ENCODE measurements at places on chromosomes 13 and 19. TPM values are rescaled to one million over a fixed set of nuclear protein-coding genes. Genes with fewer than 3 reads are reported as not detected.

The GPR12 gene
- not detected for total RNA-seq

The SGCG gene
- 0.15 TPM for total RNA-seq

- DNase-seq = peak; percentile 97
- no peaks in the 10 kb centered on the region for H3K36me3 ChIP-seq
- no peak overlapping the region for H3K27ac ChIP-seq
- H3K4me3 ChIP-seq = no peak overlapping the region
Measured at GRCh38 chr19:50607874-50608785, 31.6 kb downstream of the SYT3 start.

GRCh38 chr19:16476401-16476800, 4.6 kb upstream of the EPS15L1 start:
- no peak overlapping the region for H3K4me3 ChIP-seq
- H3K36me3 ChIP-seq = no peaks in the 10 kb centered on the region
- H3K4me1 ChIP-seq = peaks cover 3% of the 10 kb centered on the region
- no peak overlapping the region for H3K27ac ChIP-seq
- H3K27me3 ChIP-seq = no peaks in the 10 kb centered on the region

DNA sequence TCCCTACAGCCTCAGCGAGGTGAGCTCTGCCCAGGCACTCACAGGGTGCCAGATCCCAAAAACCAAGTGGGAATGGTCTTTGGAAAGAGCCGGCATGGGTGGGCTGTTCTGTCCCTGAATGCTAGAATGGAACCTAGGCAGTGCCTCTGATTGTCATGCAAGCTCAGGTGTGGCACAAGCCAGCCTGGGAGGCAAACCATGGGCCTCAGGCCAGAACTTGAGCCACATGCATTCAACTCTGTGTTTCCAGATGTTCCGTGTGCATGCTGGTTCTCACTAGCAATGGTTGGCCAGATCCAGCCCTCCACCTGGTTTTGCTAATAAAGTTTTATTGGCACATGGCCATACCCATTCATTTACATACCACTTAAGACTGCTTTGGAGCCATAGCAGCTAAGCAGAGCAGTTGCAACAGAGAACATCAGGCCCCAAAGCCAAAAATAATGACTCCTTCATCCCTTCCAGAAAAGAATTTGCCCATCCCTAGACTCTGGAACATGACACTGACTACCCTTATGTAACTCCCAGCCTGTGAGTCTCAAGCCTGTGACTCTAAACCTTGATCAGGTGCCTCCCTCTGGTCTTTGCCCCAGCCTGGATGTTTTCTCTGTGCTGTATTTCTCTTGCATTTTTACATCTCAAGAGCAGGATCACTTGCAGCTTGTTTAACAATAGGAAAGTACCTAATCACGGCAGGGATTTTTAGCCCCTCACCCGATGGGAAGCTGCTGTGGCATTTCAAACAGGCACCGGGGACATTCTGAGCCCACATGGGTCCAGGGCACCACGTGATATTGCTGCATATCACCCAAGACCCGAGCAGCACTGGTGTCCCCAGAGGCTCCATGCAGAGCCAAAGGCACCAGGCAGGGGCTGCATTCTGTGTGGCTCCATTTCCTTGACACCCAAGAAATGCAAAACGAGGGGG, 55.4 kb upstream of the USE1 start:
- H3K4me3 ChIP-seq = no peak overlapping the region
- no peaks in the 10 kb centered on the region for H3K27me3 ChIP-seq
- no peak overlapping the region for H3K27ac ChIP-seq
- peaks cover 10% of the 10 kb centered on the region for H3K36me3 ChIP-seq
- no peaks in the 10 kb centered on the region for H3K4me1 ChIP-seq
- no peak for DNase-seq

DNA sequence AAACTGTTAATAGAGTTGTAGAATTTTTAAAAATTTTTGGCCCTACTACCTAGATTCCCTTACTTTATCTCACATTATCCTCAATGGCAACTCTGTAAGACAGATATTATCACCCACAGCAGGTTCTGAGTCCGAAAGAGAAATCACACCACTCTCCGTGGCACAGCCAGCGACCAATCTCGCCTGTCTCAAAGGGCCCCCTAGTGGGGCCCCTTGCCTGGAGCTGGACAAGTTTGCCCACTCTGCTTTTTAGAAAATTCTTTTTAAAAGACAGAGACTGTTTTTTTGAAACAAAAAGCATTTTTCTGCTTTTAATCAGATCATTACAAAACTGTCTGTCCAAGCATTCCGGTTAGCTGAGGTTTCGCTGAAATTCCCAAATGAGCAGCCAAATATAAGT, 21.7 kb downstream of the PHF11 start:
- H3K4me1 ChIP-seq = no peaks in the 10 kb centered on the region
- H3K27me3 ChIP-seq = no peaks in the 10 kb centered on the region
- H3K27ac ChIP-seq = no peak overlapping the region
- no peaks in the 10 kb centered on the region for H3K36me3 ChIP-seq
- H3K4me3 ChIP-seq = no peak overlapping the region

The ZNF331 gene
- total RNA-seq = 44.2 TPM

The RAB3A gene
- 1.1 TPM for total RNA-seq

The CYSLTR2 gene
- not detected for total RNA-seq

DNA sequence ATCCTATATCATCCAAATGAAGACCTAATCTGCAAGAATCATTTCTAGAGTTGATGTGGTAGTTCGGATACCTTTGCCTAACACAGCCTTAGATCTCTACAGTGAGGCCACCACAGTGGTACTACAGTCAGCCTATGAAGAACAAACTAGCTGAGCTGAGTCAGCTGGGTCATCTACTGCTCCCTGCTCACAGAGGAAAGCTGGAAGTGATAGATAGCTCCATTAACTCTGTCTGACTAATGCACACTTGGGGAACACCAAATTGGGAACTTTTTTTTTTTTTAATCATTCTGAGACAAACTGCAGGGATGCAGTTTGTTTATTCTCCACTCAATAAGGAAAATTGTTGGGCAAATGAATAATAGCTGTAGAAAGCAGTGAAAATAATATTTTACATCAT, 1160.6 kb downstream of the PCDH9 start:
- no peaks in the 10 kb centered on the region for H3K27me3 ChIP-seq
- H3K27ac ChIP-seq = no peak overlapping the region
- no peaks in the 10 kb centered on the region for H3K4me1 ChIP-seq
- no peaks in the 10 kb centered on the region for H3K36me3 ChIP-seq
- no peak for DNase-seq
- H3K4me3 ChIP-seq = no peak overlapping the region

DNA sequence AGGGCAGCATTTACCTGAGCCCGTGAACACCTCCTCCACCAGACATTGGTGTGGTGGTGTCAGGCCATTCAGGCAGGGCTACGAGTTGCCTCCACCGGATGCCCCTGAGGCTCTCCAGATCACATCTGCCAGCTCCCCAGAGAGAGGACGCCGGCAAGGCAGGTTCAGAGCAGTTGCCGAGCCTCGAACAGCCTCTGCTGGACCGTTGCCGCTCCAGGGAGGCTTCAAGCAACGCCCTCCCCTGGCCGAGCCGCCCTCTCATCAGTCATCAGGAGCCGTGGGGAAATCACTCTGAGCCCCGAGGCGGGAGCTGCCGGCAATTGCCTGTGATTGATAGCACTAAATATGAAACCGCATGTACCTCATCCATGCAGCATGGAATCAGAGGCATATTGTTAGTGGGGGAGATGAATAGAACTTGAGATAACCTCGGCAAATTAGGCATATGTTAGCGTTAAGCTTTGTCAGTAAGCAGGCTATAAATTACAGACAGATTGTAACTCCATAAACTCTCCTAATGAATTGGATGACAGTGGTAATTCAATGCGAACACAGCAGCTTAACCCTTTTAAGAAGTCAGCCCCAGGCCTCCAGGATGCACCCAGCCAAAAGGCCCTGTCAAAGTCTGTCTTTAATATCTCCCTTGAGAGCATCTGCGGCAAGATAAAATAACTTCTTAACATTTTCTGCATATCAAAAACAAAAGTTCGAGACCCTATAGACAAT, 29.8 kb upstream of the SPACA7 start:
- H3K36me3 ChIP-seq = no peaks in the 10 kb centered on the region
- H3K27ac ChIP-seq = no peak overlapping the region
- H3K4me1 ChIP-seq = peaks cover 59% of the 10 kb centered on the region
- H3K4me3 ChIP-seq = peak overlapping the region; percentile 4

DNA sequence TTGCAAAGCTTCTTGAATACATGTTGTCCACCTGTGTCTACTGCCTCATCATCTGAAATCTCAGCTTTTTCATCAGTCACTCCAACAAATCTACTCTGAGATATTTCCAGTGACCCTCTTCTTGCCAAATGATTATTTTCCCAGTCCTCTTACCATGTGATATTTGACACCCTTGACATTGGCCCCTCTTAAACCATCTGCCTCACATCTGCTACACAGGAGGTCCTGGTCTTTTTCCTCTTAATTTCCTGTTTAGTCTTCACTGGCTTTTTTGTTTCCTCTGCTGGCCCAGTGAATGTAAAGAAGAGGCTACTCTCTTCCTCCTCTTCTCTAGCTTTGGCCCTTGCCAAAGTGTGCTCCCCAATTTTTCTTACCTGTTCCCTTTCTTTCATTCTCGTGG, 218.7 kb downstream of the DNAJC15 start:
- H3K4me3 ChIP-seq = no peak overlapping the region
- H3K36me3 ChIP-seq = no peaks in the 10 kb centered on the region
- H3K4me1 ChIP-seq = no peaks in the 10 kb centered on the region

DNA sequence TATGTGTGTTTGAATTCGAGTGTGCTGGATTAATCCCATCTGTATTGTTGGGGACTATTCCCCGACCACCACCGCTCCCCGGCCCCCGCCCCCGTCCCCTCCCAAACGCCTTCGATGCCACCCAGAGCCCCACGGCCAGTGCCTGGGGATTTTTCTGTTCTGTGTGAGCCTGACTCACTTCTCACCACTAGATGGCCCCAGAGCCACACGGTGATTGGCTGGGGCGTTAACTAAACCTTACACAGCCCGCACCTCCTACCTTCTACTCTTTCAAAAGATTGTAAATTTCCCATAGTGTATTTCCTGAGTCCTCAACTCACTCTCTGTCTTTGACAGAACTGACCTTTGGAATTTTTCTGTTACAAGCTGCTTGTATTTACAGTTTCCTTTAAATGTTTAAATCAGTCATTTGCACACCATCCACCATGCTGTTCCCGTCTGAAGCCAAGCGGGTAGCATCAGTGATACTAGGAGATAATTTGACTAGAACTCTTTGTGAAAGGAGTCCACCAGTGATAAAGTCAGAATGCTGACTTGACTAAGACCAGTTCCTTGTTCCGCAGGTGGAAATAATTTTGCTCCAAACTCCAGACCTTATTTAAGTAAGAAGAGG, 61.4 kb downstream of the RFX2 start:
- H3K27ac ChIP-seq = no peak overlapping the region
- DNase-seq = peak; percentile 89
- no peaks in the 10 kb centered on the region for H3K36me3 ChIP-seq
- H3K4me1 ChIP-seq = peaks cover 5% of the 10 kb centered on the region
- no peak overlapping the region for H3K4me3 ChIP-seq
- peaks cover 26% of the 10 kb centered on the region for H3K27me3 ChIP-seq

GRCh38 chr13:31885994-31886393, 145.6 kb upstream of the FRY start:
- H3K4me3 ChIP-seq = no peak overlapping the region
- H3K4me1 ChIP-seq = no peaks in the 10 kb centered on the region
- H3K36me3 ChIP-seq = no peaks in the 10 kb centered on the region
- DNase-seq = peak; percentile 13
- no peak overlapping the region for H3K27ac ChIP-seq

The SYNGR4 gene
- total RNA-seq = not detected

GRCh38 chr13:44918326-44919103, 70.8 kb downstream of the NUFIP1 start:
- H3K27me3 ChIP-seq = no peaks in the 10 kb centered on the region
- peak; percentile 94 for DNase-seq
- peak overlapping the region; percentile 78 for H3K27ac ChIP-seq
- H3K36me3 ChIP-seq = no peaks in the 10 kb centered on the region
- no peaks in the 10 kb centered on the region for H3K4me1 ChIP-seq

The ZNF569 gene
- total RNA-seq = 31.6 TPM

The SIGLEC12 gene
- total RNA-seq = not detected

The ARHGAP45 gene
- 9.6 TPM for total RNA-seq

DNA sequence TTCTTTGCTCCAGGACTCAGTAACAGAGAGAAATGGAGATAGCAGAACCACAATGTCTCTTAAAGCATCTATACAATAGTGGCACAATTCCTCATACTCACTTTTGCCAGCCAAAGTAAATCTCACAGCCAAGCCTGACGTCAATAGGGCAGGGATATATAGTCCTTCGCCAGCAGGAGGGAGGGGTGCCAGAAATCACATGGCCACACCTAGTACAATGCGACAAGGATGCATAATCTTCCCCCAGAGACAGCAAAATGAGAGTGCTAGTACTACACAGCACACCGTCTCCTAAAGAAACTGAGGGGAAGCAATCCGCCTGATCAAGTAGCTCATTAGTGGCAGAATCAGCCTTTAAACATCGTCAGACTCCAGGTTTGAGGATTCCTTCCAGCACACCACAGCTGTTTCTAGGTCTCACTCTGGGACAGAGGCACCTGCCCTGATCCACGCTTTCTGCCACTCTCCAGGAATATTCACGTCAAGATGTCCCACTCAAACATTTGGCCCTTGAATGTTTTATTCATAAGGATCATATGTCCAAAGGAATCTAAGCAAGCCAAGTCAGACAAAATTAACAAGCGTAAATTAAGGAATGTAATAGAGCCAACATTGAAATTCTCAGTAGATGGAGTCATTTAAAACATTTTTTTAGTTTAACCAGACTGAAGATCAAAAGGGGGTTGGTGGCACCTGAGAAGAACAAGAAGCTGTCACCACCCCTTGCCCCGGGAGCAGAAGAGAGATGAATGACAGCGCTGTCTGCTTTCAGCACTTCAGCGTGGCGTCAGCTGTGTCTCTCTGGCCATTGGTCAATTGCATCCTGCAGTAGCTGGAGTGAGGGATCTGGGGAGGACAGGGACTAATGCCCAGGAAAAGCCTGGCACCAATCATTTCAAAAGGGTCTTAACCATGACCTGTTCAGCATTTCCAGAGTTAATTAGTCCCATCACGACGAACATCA, 63.5 kb upstream of the SERP2 start:
- no peak for DNase-seq
- H3K27ac ChIP-seq = no peak overlapping the region
- no peak overlapping the region for H3K4me3 ChIP-seq
- no peaks in the 10 kb centered on the region for H3K36me3 ChIP-seq
- peaks cover 23% of the 10 kb centered on the region for H3K27me3 ChIP-seq
- H3K4me1 ChIP-seq = peaks cover 26% of the 10 kb centered on the region

DNA sequence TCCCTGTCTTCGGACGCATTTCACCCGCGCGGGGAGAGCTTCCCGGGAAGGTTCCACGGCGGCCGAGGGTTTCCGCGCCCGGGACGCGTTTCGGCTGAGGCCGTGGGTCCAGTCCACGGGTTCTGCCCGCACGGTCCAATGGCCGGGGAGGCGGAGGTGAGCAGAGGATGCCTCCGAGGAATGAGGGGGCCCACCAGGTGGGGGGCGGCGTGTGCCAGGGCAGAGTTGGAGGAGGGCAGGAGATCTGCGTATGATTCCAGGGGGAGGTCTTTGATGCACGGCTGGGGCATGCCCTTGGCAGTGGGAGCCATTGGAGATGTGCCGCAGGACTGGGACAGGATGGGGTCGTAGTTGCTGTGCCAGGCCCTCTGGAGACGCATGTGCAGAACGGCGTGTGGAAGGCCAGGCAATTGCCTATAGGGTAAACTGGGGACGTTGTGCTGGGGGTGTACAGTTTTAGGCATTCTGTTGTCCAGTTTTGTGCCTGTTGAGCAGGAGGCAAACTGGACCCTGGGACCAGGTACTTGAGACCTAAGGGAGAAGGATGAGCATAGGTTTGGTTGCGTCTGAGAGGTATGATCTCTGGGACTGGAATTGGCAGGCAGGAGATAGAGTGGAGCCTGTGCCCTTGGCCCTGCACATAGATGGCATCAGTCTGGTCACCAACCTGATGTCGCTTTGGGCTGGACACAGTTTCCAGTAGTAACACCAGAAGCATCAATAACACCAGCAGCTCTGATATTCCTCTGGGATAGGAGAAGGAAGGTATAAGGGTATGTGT, 751 bp downstream of the ZNF584 start:
- H3K36me3 ChIP-seq = no peaks in the 10 kb centered on the region
- H3K27me3 ChIP-seq = no peaks in the 10 kb centered on the region
- H3K4me3 ChIP-seq = peak overlapping the region; percentile 78
- peak; percentile 37 for DNase-seq

The AMER2 gene
- not detected for total RNA-seq

Data from neural progenitor cell (in vitro differentiated cells).